ENCODE measurements at places on chromosomes 7 and 10.

DNA sequence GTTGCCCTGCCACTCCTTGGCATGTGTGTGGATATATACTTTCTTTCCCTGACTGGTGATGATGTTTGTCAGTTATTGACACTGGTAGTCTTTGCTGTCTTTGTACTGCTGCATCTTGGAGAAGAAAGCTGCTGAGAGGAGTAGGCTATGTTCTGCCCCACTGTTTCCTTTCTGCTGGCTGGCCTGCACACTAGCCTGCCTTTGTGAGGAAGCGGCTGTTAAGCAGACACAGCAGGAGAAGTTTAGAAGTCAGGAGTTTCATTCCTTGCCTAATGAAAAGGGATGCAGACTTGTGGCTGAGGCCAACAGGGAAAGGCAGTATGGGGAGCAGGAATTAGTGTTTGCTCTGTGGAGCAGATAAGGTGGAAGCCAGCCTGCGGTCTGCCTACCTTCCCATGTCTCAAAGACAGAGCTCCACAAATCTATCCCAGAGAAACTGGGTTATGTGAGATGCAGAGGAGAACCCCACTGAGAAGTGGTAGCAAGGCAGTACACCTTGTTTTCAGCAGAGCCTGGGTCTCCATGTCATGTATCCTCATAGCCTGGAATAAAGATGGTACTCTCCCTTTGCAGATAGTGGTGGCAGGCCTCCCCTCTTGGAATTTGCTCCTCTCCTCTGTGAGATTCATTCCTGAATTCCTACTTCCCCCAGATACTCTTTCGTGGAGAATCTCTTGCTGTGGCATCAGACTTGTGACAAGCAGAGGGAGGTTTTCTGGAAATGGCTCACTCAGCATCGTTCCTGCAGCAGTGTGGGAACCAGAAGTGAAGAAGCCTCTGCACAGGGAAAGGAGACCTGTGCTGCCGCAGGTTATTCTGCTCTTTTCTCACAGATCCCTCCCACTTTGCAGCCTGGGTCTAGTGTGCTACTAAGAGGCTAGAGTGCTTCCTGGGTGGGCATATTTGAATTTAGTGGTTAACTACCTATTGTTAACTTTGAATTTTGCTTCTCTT is 130.2 kb downstream of the LRRC4 start:
- no peak for DNase-seq

DNA sequence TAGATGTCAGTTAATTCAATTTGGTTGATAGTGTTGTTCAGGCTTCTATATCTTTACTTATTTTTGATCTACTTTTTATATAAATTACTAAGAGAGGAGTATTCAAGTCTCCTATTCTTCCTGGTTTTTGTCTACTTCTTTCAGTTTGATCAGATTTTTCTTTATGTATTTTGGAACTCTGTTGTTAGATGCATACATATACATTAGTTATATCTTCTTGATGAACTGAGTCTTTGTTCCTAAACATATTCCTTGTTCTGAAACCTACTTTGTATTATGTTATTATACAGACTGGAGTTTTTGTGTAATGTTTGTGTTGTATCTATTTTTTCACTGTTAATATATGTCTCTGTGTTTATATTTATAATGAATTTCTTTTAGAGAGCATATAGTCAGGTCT is 118.8 kb downstream of the LRMDA start:
- no peak for DNase-seq

DNA sequence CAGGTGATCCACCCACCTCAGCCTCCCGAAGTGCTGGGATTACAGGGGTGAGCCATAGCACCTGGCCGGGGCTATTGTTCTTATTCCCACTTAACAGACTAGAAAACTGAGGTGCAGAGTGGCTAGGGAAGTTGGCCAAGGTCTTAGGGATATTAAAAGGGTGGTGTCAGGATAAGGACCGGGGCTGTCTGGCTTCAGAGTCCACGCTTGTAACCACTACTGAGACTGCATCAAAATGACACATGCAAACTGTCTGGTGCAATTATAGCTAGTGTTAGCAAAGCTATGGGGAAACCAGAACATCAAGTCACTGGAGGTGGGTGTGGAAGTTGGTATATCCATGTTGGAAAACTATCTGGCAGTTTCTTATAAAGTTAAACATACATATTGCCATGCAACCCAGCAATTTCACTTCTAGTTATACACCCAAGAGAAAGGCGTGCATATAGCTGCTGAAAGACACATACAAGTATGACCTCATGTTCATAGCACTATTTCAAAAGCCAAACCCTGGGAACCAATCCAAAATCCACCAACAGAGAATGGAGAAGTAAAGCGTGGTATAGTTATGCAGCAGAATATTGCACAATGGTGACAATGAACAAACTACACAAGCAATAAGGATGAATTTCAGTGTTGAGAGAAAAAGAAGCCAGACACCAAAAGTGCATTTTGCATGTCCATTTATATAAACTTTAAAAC is 33.9 kb upstream of the EEPD1 start:
- peak; percentile 98 for DNase-seq

DNA sequence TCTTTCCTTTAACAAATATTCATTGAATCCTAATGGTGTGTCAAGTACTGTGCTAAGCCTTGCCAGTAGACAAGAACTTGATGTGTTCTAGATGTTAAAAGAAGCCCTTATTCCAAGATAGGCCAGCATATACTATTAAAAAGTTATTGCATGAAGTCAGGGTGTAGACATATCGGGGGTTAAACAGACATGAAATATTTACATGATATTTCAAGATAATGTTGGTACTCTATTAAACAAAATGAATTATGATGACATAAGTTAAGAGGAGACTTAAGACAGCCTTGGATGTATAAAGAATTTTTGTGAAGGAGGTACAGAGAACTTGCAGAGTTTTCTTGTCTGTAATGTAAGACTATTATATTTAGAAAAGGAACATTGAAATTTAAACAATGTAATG is 44.8 kb downstream of the HDAC9 start:
- DNase-seq, result no peak

DNA sequence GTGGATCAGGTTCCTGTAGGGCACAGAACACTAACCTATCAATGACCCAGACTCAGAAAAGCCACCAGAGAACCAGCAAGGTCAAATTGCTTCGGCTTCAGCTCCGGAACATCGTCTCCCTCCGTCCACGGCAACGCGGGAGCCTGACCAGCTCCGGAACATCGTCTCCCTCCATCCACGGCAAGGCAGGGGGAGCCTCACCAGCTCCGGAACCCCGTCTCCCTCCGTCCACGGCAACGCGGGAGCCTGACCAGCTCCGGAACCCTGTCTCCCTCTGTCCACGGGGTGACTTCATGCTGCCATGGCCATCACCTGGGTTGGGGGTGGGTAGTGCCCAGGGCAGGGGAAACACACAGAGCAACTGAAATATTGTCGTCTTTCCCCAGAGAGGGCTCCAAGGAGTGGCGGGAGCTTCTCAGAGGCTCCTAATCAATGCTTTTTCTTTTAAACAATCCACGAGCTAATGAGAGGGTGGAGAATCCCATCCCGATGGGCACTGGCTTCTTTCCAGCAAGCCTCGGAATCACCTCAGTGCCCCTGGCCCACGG is 403.5 kb downstream of the DNAJB6 start:
- DNase-seq, result no peak

GRCh38 chr10:3137958-3138726 is 34.4 kb downstream of the PITRM1 start:
- no peak for DNase-seq

- no peak for DNase-seq
These were observed 3.1 kb upstream of the ST7 start for GRCh38 chr7:116949941-116950801.

DNA sequence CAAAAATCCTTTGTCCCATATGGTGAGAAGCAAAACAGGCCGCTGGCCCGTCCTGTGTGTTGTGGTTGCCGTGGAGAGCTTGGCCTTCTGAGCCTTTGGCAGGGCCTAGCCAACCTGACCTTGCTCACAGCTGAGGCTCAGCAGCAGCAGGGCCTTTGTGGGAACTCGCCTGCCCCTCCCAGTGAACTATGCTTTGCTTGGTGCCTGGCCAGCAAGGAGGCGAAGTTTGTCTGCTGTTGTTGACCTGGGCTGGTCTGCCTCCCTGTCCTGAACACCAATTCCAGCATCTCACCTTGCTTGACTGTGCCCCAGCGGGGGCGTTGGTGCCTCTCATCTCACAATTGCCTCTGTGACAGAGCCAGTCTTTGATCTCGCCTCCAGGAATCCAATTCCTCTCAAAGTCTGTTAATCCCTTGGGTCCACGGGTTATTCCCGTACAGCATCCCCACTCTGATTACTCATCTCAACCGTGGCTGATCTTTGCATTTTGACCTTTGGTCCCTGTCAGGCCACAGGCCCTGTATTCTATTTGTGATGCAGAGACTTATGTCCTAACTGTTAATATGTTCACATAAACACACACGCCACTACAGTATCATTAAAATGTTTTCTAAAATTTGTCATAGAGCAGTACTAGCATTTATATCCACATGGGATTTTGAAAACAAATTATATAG is 22.6 kb downstream of the EPDR1 start:
- no peak for DNase-seq

All from GM04503 (cell line).